GM12892 (cell line): ENCODE measurements at places on chromosomes 13 and 19.

GRCh38 chr13:33639626-33640080 lies 178.3 kb upstream of the RFC3 start:
- no peak for DNase-seq

DNA sequence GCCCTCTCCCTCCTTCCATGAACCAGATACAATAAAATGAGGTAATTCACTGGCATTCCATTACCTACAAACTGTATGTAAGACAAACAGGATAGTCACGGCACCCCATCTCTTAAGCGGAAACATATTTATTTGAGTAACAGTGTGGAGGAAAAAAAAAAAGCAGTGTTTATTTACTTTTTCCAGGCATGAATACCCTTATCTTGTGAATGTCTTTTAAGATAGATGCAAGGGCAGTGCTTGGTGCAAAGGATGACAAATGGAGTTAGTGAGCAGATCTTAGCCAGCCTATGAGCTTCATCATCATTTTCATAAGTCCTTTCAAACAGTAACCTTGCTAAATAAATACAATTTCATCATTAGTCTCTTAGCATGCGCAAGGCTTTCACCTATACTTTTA lies 1661.8 kb upstream of the SPRY2 start:
- no peak for DNase-seq

DNA sequence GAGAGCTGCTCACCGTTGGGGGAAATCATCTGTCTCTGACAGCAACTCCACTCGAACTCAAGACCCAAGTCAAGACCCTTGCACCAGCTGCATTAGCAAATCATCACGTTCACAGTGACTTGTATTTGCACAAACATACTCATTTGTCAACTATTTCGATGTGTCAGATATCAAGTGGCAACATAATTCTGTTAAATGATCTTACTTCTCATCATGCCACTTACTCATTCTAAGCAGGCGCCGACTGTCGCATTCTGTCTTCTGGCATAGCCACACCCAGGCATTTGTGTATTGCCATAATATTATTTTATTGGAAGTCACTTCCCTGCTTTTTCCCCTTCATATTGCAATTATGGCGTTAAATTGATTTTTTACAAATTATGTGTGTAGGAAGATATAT lies 23.0 kb upstream of the ATP1A3 start:
- DNase-seq, result no peak

GRCh38 chr19:33468361-33469170 lies 53.0 kb downstream of the PEPD start:
- no peak for DNase-seq

GRCh38 chr13:38686577-38687245 lies at the start of gene FREM2:
FREM2 (plus strand) TSS chr13:38687077; CDS start chr13:38687345, 268 bp downstream.
- no peak for DNase-seq

GRCh38 chr13:73941752-73942151 lies 192.5 kb downstream of the KLF12 start:
- no peak for DNase-seq

DNA sequence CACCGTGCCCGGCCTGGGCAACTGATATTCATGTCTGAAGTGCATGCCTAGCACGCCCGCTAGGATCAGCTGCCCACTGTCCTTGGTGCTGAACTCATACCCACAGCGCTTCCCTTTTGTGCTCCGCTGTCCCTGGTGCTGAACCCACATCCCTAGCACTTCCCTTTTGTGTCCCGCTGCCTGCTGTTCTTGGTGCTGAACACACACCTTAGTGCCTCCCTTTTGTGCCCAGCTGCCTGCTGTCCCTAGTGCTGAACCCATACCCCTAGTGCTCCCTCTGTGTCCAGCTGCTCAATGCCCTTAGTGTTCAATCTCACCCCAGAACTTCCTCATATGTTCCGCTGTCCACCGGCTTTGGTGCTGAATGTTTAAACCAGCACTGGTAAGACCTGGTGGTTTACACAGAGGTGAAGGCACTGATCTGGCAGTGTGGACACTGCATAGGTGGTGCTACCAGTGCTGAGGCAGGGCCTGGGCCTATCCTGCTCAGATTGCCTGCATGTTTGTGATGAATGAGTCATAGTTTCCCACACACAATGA lies 26.3 kb upstream of the SIGLEC11 start:
- peak; percentile 52 for DNase-seq

DNA sequence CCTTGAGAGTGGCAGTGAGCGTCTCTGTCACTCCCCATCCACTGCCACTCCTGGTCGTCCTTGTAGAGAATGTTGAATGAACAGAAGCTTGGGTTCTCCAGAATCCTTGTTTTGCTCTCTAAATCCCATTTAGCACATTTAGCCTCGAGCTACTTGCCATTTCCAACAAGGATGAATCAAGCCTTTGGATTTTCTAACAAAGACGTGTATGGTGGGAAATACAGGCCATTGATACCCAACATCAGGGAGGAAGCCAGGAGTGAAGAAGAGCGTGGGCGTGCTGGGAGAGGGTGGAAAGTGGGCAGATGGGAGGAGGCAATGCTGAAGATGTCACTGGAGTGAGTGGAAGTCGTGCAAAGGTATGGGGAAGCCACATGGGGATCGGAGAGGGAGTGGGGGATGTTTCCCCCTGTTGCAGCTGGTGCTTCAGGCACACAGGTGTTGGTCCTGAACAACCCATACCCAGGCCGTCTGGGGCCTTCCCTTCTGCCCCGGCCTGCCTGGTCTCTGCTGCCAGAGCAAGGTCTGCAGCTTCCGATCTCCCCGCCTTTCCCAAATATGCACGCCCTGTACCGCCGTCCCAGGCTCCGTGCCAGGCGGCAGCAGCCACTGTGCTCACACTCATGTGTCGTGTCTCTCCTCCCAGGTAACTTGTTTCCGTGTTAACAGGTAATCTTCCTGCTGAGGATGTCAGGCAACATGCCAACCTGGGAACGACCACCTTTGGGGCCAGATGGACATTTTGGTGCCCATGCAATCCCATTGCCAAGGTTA lies 48.7 kb downstream of the ZIC5 start:
- DNase-seq, result no peak

DNA sequence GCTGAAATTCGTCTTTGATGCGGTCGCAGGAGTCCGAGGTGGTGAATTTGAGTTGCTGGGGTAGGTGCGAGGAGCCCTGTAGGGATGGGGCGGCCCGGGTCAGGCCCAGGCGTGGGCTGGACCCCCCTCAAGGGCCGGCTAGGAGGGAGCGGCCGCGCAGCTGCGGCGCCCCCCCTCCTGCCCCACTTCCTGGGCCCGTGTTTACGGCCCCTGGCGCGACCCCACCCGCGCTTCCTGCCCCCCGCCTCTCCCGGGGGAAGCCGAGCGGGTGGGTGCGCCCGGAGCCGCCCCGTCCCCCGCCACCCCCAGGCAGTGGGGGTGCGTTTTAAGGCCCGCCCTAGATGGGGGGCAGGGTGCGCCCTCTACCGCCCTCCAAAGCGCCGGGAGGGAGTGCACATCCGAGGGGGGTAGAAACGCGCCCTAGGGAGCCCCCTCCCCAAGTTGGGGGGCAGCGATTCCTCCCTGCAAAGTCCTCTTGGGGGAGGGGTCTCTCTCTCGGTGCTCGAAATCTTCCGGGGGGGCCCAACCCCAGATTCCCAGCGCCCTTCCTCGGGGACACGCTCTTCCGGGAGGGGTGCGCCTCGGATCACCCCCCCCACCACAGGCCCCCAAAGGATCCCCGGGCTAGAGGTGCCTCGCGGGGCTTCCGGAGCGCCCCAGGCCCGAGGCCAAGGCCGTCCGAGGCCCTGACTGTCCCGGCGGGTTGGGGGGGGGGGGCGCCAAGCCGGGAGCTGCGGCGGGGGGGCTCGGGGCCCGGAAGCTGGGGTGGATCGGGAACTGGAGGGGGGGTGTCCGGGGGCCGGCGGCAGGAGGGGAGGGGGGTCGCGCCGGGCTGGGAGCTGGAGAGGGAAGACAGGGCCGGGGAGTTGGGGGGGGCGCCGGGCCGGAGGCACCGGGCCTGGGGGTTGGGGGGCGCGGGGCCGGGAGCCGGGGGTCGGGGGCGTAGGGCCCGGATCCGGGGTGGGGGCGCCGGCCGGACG lies 823 bp downstream of the TLE5 start:
- peak; percentile 83 for DNase-seq

DNA sequence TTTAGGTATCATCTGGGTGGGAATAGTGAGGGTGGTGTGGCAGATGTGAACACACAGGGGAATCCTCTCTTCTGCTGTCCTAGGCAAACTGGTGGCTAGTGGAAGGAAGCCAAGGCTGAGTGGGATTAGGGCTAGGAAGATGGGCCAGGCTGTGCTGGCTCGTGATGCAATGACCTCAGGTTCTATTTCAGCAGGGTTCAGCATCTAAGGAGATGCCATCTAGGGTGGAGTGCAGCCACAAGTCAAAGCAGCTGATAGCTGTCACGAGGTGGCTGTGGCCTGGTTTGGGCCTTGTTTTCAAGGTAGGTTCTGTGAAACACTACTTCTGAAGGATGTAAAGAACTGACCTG lies 21.6 kb downstream of the ARL11 start:
- no peak for DNase-seq

DNA sequence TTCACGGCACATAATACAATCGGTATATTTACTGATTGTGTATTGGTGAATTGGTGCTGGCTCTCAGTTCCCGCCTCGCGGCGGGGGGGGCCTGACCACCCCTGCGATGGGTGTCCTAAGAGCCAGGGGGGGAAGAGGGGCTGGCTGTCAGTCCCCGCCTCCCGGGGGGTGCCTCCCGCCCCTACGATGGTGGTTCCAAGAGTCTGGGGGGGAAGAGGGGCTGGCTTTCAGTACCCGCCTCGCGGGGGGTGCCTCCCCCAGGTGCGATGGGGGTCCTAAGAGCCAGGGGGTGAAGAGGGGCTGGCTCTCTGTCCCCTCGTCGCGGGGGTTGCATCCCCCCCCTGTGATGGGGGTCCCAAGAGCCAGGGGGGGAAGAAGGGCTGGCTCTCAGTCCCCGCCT lies 2321.8 kb upstream of the PCDH20 start:
- DNase-seq, result no peak

- no peak for DNase-seq
These were observed 154.7 kb downstream of the USP12 start for GRCh38 chr13:27016875-27017274.

- DNase-seq, result no peak
These were observed 54.0 kb upstream of the POSTN start for GRCh38 chr13:37652596-37652995.

DNA sequence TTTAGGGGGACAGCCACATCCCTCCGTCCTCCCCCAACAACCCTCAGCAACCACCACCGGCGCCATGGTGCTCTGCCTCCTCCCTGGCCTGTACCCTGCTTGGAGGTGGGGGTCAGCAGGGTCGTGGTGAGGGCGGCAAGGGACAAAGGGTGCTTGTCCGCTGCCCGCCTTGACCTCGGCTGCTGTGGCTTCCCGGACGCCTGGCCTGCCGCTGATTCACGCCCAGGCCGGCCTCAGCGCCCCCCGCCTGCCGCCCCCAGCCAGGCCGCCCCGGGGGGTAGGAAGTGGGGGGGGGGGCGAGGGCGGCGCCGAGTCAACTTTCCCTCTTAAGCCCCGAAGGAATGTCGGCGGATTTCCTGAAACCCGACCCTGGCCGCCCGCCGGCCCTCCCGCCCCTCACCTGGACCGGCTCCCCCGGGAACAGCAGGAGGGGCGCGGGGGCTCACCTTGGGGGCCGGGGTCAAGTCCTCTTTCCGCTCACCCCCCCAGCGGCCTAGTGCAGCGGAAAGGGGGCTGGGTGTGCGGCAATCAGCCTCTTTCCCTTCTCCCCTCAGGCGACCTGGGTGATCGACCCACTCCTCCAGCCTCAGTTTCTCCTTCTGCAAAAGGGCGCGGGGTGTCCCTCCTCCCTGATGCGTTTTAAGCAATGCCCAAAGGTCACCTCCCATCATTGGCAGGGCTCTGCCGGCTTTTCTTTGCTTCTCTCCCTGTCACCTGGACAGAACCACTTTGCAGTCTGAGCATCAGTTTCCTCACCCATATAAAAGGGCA lies 1.9 kb upstream of the TMEM59L start:
- DNase-seq, result no peak

DNA sequence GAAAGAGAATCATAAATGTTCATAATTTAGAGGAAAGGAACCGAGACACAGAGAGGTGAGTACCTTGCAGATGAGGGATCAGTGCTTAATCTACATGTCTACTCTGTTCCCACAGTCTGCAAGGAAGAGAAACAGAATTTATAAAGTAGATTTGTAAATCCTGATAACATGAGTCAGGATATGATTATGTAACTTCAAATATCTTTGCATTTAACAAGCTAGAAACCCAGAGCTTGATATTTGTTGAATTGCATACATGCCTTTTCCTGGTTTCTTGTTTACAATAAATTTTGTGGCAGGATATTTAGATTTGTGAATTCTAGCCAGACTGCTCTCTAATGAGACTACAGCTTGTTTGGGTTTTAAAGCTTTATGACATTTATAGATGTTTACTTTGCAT lies 219.2 kb downstream of the ENOX1 start:
- no peak for DNase-seq

DNA sequence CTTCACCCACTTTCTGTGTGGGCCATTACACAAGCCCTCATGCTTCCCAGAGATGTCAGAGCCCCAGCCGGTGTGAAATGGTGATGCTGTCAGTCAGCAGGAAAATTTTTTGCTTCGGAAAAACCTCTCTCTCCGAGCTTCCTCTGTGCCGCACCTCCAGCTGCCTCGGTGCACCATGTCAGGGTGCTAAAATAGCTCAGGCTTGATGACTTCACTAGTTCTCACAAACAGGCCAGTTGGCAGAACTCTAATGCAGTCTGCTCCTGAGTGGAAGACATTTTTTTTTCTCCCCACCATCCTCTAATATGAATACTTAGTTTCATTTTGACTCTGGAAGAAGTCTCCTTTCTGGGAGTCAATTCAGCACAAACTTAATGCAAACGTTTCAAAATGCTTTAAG lies 71.3 kb downstream of the KLF12 start:
- no peak for DNase-seq

DNA sequence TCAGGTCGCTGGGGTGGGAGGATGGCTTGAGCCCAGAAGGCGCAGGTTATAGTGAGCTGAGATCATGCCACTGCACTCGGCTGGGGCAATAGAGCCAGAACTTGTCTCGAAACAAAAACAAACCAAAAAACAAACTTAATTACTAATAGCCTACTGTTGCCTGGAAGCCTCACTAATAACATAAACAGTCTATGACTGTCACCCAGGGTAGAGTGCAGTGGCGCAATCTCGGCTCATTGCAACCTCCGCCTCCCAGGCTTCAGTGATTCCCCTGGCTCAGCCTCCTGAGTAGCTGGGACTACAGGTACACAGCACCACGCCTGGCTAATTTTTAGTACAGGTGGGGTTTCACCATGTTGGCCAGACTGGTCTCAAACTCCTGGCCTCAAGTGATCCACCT lies 18.0 kb downstream of the CATSPERD start:
- DNase-seq, result no peak

GRCh38 chr19:45041125-45041524 lies 2.3 kb downstream of the CLASRP start:
- DNase-seq, result no peak

DNA sequence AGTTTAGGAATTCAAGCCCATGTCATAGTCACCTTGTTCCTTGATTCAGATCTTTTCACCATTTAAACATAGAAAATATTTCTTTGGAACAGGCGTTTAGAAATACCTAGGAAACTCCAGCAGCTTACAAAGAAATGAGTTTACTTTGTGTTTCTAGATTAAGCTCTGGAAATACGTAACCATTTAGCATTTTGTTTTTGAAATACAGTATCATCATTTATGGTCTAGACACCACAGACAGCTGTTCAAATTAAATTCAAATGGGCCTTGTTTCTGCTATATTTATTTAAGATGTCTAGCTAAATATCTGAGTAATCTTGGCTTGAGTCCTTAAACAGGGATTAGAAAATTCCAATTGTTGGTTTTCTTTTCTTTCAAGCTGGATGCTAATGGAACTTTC lies 228.5 kb downstream of the NDFIP2 start:
- no peak for DNase-seq

- no peak for DNase-seq
These were observed 110.1 kb upstream of the UQCRFS1 start for GRCh38 chr19:29323021-29323430.
